ENCODE measurements at places on chromosomes 3 and 15. TPM values are rescaled to one million over a fixed set of nuclear protein-coding genes. Genes with fewer than 3 reads are reported as not detected.

DNA sequence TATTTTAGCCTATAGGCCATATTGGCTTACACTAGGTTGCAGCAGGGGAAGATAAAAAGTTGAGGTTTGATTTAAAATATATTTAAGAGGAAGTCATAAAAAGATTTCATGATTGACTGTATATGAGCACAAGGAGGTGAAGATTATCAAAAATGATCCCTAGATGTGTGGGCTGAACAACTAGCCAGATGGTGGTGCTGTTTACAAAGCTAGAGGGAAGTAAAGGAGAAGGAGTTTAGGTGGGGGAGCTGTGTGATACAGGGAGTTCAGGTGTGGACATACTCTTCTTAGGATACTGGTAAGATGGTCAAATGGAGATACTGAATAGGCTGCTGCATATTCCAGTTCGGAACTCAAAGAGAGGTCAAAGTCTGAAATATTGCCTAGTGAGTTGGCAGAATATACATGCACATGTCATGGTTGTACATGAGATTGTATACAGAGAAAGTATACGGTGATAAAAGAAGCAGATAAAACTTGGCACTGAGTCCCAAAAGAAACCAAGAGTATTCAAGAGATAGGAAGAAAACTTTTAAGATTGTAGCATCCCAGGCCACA is 727.8 kb downstream of the NLGN1 start:
- H3K4me1 ChIP-seq = no peaks in the 10 kb centered on the region
- no peaks in the 10 kb centered on the region for H3K27me3 ChIP-seq
- DNase-seq = no peak
- H3K36me3 ChIP-seq = no peaks in the 10 kb centered on the region

DNA sequence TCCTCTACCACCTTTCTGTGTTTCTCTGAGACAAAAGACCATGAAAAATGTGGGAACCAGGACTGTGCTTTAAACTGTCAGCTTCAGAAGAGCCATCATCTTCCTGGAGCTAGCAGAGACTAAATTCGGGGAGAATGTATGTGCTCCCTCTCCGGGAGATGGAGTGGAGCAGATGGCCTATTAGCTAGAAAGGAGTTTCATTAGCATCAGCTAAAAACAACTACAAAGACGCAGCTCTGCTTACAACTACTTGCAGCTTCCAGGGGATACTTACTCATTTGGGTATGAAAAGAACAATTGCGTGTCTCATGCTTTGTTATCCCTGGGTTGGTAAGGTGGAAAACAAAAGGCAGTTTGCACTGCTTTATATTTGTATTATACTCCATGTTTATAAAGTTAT is 159.6 kb downstream of the MFSD1 start:
- no peaks in the 10 kb centered on the region for H3K4me1 ChIP-seq
- H3K4me3 ChIP-seq = no peak overlapping the region
- no peak for DNase-seq
- no peak overlapping the region for H3K27ac ChIP-seq

- H3K36me3 ChIP-seq = no peaks in the 10 kb centered on the region
- DNase-seq = no peak
- H3K4me3 ChIP-seq = peak overlapping the region; percentile 3
Observed at GRCh38 chr3:17738921-17739320, 3.5 kb downstream of the TBC1D5 start.

The PROK2 gene
- total RNA-seq = 0.54 TPM

DNA sequence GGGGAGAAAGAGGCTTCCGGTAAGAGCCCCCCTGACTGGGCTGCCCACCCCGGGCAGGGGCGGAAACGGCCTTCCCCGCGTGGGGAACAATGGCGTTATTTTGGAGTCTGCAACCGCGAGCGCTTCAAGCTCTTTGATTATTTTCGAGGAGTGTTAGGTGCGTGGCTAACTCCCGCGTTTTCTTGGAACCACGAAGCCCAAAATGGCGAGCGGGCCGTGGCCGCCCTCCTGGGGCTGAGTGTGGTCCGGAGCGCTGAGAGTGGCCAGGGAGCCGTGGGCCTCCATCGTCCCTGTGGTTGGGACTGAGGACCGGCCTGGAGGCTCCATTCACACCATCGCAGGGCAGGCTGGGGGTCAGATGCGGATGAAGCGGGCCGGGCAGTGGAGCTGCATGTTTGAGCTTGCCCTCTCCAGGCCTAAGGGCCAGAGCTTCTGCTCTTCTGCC is 44.6 kb upstream of the POLG start:
- H3K27me3 ChIP-seq = peaks cover 31% of the 10 kb centered on the region
- H3K36me3 ChIP-seq = no peaks in the 10 kb centered on the region
- H3K4me3 ChIP-seq = peak overlapping the region; percentile 48
- no peak for DNase-seq

GRCh38 chr15:44535523-44536301 is 1.2 kb upstream of the EIF3J start:
- DNase-seq = no peak
- peak overlapping the region; percentile 75 for H3K27ac ChIP-seq
- H3K36me3 ChIP-seq = peaks cover 3% of the 10 kb centered on the region
- no peaks in the 10 kb centered on the region for H3K27me3 ChIP-seq

GRCh38 chr15:85831415-85832113 is 36.8 kb upstream of the KLHL25 start:
- DNase-seq = no peak
- no peaks in the 10 kb centered on the region for H3K27me3 ChIP-seq
- no peaks in the 10 kb centered on the region for H3K4me1 ChIP-seq
- H3K36me3 ChIP-seq = no peaks in the 10 kb centered on the region
- no peak overlapping the region for H3K4me3 ChIP-seq
- no peak overlapping the region for H3K27ac ChIP-seq

The GADL1 gene
- total RNA-seq = not detected

The DNAH12 gene
- 0.30 TPM for total RNA-seq

The CIDEC gene
- total RNA-seq = not detected

DNA sequence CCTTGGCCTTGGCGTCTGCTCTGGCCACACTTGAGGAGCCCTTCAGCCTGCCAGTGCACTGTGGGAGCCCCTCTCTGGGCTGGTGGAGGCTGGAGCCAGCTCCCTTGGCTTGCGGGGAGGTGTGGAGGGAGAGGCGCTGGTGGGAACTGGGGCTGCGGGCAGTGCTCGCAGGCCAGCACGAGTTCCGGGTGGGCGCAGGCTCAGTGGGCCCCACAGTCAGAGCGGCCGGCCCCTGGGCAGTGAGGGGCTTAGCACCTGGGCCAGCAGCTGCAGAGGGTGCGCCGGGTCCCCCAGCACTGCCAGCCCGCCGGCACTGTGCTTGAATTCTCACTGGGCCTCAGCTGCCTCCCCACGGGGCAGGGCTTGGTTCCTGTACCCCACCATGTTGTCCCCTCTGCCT is 68.7 kb upstream of the KCNAB1 start:
- H3K4me3 ChIP-seq = no peak overlapping the region
- no peak for DNase-seq
- no peaks in the 10 kb centered on the region for H3K27me3 ChIP-seq
- no peaks in the 10 kb centered on the region for H3K4me1 ChIP-seq
- no peaks in the 10 kb centered on the region for H3K36me3 ChIP-seq

The PLSCR5 gene
- total RNA-seq = not detected

All from natural killer cell (primary cell).